ENCODE measurements at places on chromosomes 7 and 10.

DNA sequence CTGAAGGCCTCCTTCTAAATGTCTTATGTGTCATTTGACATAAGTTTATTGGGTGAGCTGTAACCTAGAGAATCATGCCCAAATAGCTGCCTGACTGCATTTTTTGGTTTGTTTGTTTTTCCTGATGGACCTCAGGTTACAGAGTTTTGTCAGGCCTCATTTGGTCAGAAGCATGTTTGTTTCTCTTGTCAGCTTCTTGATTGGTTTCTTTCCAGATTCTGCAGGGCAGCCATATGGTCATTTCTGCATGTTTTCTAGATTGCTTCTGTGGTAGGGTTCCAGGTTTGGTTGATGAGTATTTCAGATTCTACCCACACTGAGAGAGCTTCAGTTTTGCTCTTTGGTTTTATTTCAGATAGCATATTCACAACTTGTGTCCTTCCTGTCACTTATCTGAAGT, 28.0 kb downstream of the GLCCI1 start:
- no peak for DNase-seq

DNA sequence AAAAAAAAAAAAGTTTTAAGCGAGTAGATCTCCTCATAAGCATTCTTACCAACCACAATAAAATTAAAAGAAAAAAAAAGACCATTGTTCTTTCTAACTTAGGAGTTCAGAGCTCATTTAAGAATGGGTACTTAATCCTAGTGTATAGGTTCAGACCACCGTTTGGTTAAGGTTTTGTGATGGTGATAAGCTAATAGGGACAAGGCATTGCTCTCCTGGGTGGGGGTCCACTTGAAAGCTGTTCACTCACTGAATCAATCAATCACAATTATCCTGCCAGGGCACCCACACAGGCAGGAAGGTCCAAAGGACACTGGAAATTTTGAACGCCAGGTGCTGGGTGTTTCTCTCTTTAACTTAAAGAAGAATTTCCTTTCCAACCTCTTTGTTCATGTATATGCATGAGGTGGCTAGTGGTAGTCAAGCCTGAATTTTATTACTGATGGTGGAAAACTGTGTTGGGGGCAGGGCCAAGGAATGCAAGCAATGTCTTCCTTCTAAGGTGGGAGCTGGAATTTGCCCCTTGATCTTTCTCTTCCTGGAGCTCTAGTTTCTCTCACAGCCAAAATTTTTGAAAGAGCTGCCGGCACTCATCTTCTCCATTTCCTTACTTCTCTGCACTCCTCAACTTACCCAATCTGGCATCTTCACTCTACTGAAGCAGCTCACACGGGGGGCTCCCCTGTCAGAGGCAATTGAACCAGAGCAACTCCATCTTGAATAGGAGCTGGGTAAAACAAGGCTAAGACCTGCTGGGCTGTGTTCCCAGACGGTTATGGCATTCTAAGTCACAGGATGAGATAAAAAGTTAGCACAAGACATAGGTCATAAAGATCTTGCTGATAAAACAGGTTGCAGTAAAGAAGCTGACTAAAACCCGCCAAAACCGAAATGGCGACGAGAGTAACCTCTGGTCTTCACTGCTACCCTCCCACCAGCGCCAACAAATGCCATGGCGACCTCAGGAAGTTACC, 7.5 kb upstream of the FAM131B start:
- no peak for DNase-seq

DNA sequence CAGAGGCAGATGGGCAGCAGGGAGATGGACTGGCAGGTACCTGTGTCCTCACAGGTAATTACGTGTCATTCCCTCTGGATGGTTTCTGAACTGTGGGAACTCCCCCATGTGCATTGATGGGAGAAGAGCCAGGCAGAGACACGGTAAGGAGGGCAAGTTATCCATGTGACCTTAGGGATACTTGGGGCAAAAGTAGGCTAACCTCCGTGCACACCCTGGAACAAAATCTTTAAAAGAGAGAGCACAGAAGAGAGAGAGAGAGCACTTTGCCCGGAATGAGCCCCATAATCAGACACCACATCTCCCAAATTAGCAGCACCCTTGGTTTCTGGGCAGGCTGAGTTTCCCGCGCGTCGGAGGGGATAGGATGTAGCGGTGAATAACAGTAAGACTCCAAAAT, 423.2 kb downstream of the PAXIP1 start:
- no peak for DNase-seq

GRCh38 chr10:30594077-30594476, 35.5 kb downstream of the LYZL2 start:
- DNase-seq = no peak

DNA sequence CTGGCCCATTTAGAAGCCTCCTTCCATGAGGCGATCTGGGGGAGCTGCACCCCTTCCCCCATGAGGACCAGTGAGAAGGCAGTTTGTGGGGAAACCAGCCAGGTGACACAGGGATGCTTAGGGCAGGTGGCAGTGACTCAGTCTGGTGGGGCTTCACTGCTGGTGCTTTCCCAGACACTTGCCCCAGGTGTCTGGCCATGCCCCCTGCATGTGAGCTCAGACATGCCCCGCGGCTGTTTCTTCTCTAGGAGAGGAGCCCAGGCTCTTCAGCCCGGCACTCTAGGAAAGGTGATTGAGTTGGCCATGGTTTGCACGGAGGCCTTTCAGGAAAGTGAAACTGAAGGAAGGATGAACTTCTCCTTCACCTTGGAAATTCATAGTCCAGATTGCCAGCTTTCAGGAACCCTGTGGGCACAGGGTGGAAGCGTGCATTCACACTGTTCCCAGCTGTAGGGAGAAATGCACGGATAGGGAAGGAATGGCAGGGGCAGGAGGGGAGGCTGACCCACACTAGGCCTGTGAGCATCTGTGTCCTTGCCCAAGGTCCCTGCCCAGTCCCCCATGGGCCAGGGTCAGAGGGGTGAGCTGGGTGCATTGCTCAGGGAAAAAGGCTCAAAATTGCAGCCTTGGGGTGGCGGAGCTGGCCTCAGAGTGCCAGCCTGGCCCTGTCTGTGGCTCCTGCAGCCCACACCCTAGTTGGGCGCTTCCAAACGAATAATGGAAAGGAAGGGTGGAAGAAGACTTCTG, 359.1 kb downstream of the GLRX3 start:
- no peak for DNase-seq

GRCh38 chr7:141198194-141198958, 124.5 kb downstream of the TMEM178B start:
- no peak for DNase-seq

DNA sequence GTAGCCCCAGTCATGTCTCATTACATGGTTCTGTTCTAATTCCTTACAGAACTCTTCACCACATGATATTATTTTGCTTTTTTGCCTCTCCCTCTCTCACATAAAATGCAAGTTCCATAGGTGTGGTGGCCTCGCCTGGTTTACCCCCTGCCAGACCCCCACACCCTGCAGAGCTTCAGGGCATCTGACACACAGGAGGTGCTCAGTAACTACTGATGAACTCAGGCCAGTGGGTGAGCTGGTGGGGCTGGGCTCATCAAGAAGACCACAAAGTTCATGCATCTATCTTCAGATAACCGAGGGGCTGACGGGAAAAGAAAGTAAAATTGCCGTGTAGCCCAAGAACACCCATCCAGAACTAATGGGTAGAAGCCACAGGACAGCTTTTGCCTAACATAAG, 253.1 kb downstream of the GRID1 start:
- DNase-seq = no peak

DNA sequence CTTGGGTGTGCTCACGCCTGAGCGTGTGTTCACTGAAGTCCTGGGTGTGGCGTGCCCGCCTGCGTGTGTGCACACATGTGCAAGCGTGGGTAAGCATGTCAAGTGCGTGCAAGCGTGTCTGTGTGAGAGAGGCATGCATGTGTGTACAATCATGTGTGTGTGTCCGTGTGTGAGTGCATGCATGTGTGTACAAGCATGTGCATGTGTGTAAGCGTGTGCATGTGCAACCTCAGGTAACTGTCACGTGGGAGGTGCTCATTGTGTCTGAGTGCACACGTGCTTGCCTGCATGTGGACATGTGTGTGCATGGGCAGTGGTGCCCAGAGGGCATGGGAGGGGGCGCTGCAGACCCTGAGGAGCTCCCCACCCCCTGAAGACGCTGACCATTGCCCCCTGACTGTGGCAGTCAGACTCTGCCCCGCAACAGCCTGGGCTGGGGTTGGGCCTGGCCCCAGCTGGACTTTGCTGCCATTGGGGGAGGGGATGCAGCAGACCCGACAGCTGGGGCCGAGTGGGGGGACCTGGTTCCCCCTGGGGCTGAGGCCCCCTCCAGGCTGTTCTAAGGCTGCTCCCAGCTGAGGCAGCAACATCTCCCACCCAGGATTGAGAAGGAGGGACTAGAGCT, 88.1 kb downstream of the UNCX start:
- no peak for DNase-seq

GRCh38 chr10:50381642-50382041, 130.3 kb upstream of the ASAH2 start:
- DNase-seq = no peak

Data from activated CD4-positive, alpha-beta T cell treated with anti-CD3 and anti-CD28 coated beads for 48 hours (primary cell).